HCEC 1CT (cell line): ENCODE measurements at places on chromosomes 4 and X.
A peak's percentile ranks its signal among the peaks of the same experiment; 100 is the strongest.

GRCh38 chr4:124079174-124079780, 633.3 kb downstream of the ANKRD50 start:
- DNase-seq: peak; percentile 61

DNA sequence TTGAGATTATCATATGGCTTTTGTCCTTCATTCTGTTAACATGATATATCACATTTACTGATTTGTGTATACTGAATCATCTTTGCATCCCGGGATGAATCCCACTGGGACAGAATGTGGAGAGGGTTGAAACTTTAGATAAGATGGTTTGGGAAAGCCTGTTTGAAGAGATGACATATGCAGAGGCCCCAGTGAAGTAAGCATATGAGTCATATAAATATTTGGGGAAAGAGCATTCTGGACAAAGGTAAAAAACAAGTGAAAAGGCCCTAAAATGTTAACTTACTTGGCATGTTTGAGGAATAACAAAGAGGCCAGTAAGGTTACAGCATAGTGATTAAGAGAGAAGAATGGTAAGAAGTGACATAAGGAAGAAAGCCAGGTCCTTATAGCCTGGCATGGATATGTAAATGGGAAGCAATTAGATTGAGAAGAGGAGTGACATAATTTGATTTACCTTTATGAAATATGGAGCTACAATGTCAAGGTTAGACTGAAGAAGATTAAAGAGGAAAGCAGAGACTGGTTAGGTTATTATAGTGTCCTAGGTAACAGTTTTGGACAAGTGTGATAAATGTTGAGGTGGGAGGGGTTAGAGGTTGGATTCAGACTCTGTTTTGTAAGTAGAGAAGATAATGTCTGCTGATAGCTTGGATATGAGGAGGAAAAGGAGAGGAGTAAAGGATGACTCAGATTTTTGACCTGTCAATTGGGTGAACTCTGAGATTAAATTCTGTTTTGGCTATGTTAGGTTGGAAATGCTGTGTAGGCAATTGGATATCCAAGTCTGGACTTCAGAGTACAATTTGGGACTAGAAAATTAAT, 54.6 kb upstream of the DRP2 start:
- DNase-seq: peak; percentile 32

DNA sequence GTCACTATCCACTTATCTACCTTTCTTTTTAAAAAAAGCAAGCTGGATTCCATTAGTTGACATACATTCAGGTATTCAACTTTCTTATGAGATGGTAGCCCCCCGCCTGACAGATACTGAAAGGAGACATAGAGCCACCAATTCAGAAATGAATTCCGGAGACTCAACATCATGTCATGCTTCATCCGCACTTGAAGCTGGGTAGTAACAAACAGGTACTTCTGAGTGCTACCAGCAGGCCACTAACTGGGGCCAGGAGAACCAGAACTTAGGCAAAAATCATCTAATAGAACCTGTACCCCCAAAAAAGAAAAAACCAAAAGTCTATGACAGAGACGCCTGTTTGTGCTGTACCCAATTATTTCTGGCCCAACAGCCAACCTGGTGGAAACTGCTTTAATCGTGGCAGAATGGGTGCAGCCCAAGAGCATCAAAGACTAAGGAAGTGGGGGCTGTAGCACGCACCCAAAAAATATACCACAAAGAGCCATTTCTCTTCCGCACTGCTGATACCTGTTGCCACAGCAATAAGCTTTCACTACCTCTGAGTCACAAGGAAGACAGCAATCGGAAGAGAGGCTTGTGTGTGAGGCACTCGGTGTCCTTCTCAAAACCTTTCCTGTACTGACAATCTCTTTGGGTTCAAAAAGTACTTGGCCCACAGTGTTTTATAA, 84.8 kb downstream of the AFAP1 start:
- DNase-seq: no peak

DNA sequence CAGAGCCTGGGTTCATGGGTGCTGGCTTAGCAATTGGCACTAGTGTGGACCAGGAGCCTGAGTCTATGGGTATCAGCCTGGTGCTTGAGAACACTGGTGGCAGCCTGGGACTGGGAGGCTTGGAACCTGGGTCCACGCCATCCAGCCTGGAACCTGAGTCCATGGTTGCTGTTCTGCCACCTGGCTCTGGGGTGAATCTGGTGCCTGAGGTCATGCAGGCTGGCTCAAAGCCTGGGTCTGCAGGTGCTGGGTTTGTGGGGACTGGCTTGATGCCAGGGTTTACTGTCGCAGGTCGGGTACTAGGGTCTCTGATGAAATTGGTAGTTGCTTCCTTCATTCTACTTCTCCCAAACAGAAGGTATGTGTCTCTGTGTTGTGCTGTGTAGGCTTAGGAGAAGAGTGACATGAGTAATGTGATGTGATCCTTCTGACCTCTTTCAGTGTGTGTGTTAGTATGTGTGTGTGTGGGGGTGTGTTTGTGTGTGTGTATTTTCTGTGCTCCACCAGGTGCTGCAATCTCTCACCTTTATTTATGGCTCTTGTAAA, 517.0 kb upstream of the EPHA5 start:
- no peak for DNase-seq

GRCh38 chrX:40485973-40486372, 94.8 kb upstream of the ATP6AP2 start:
- DNase-seq: no peak

DNA sequence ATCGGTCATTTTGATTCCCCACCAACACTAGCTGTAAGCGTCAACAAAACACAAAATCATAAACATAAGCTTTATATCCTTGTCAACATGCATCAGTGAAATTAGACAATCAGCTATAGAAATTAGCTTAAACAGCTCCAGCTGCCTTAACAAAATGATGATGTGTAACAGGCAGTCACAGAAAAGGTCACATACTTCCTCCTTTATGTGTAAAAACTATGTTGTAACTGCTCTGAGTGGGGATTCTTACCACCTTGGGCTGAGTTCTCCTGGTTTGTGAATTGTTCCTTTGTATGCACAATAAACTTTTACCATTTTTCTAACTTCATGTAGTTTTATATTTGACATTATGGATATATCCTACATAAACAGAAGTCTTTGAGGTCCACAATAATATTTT, 73.9 kb upstream of the MAP9 start:
- DNase-seq: no peak

- no peak for DNase-seq
These were observed 22.5 kb downstream of the GYPE start for GRCh38 chr4:143882892-143883291.

DNA sequence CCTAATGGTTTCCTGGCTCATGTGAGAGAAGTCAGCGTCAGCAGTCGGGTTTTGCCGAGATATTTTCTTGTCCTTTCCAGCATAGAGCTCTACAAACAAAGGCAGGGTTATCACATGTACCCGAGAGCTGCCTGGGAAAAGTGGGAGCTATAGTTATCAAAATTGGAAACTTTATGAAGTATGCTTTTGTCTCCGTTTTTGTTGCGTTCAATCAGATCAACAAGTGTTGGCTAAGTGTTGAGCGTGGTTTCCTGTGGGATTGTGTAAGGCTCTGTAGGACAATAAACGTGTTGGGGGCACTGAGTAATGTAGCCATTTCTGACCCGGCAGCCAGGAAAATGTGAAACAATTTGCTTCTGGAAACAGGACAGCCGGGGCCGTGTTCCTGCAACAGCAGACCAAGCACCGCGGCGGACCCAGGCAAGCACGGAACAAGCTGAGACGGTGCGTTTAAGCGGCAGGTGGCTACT, at the start of gene BMX:
BMX (plus strand) TSS at position 311 of the 470 bp plus-strand sequence. CDS start 7,547 bp downstream, outside the sequence.
- no peak for DNase-seq

- DNase-seq: no peak
These were observed 40.6 kb downstream of the RAB33A start for GRCh38 chrX:130212371-130212770.

DNA sequence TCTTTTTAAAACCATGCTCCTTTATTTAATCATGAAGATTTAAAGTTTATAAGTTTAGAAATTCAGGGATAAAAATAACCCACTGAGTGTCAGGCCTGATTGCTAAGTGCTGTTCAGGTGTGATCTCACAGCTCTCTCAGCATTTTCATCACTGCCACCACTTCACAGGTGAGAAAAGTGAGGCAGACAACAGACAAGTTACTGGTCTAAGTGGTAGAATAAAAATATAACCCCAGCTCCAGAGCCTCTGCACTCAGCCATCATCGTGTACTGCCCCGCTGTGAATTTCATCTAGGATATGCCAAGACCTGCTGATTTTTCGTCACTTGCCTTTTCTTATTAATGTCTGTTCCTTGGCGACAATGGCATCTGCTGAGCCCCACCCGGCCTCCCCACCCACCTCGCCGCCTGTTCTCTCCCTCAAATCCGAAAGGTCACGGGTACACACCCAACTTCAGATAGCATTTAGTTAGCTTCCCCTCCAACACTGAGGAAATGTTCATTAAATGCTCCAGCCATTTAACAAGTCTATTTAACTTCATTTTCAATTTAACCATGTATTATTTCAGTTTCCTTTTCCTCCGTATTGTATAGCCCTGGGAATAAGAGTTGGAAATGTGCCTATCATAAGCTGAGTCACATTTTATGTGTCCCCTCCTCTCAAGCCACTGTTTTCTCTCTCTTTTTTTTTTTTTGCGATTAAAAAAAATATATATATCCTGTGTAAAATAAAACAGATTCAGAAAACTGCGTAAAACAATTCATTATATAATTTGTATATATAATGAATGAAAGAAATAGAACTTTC, 236.5 kb downstream of the CBR4 start:
- DNase-seq: no peak

DNA sequence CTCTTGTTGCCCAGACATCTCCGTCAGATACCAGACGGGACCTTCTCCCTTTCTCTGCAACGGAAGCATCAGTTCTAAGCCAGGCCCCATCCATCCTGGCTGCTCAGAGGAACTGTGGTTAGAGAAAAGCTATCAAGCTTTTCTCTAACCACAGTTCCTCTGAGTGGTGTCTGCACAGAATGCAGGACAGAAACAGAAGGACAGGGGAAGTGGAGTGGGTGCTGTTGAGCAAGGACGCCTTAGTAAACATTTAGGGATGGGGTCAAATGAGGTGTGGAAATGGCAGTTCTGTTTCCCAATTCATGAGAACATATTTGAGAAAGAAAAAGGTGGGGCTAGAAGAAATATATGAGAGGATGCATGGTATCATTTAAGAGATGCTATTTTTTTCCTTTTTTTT, 283.8 kb downstream of the CRLF2 start:
- no peak for DNase-seq

- no peak for DNase-seq
These were observed 30.9 kb downstream of the MGST2 start for GRCh38 chr4:139696491-139696890.

GRCh38 chr4:47907089-47907646, 7.2 kb downstream of the NFXL1 start:
- no peak for DNase-seq

GRCh38 chrX:40132751-40133150, 35.0 kb upstream of the BCOR start:
- peak; percentile 73 for DNase-seq

DNA sequence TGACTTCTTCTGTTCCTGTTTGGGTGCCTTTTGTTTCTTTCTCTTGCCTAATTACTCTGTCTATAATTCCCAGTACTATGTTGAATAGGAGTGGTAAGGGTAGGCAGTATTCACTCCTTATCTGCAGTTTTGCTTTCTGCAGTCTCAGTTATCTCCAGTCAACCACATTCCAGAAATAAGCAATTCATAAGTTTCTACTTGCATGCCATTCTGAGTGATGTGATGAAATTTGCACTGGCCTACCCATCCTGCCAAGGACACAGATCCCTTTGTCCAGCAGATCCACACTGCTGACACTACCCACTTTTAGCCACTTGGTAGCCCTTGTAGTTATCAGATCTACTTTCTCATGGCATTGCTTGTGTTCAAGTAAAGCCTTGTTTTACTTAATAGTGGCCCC, 971.6 kb upstream of the INTU start:
- DNase-seq: no peak

GRCh38 chr4:173051716-173052115, 116.9 kb upstream of the GALNT7 start:
- DNase-seq: peak; percentile 27

DNA sequence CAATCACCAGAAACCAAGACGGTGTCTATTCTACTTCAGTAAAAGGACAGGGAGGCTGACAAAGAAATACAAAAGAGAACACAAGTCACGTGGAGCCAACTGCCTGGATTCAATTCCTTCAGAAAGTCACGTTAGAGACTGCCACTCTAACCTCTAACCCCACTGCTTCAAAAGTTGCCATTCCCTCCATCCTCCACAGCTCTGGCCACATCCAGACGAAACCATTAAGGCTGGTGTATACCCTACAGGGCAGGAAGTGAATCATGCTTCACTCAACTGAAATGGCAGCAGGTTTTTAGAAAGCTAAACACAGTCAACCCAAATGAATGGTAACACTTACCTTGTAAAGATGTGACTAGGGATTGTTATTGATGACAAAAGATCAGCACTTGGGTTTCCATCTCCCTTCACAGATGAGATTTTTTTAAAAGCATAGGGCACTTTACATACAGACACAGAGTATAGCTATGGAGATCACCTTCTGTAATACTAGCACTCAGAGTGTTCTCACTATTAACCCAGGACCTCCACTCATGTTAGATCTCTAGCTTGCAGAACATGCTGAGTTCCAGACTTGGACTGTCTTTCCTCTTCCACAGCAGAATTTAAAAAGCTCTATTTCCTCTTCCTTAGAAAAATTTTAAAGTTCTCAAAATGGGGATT, 37.4 kb downstream of the MAML3 start:
- DNase-seq: no peak

GRCh38 chrX:37825215-37825842, 22.0 kb downstream of the DYNLT3 start:
- peak; percentile 3 for DNase-seq

GRCh38 chr4:159220353-159220752, 117.5 kb downstream of the RAPGEF2 start:
- no peak for DNase-seq

GRCh38 chr4:149441338-149441737, 374.3 kb downstream of the IQCM start:
- peak; percentile 65 for DNase-seq

GRCh38 chr4:142354041-142354440, 492.1 kb downstream of the INPP4B start:
- no peak for DNase-seq

DNA sequence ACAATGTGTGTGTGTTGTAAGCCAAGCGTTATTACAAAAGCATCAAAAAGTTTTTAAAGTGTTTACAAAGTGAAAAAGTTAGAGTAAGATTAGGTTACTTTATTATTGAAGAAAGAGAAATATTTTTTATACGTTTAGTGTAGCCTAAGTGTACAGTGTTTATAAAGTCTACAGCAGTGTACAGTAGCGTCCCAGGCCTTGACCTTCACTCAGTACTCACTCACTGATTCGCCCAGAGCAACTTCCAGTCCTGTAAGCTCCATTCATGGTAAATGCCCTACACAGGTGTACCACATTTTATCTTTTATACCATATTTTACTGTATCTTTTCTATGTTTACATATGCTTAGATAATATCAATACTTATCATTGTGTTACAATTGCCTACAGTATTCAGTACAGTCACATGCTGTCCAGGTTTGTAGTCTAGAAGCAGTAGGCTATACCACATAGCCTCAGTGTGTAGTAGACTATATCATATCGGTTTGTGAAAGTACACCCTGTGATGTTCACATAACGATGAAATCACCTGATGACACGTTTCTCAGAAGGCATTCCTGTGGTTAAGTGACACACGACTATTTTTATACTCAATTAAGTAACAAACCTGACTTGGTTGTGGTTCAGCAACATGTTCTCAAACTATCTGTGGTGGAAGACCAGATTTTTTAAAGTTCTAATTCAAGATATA, 152.0 kb upstream of the EDNRA start:
- DNase-seq: no peak

GRCh38 chr4:24040811-24041210, 151.0 kb upstream of the PPARGC1A start:
- no peak for DNase-seq

- DNase-seq: no peak
These were observed 33.0 kb downstream of the SNCA start for GRCh38 chr4:89803915-89804314.

GRCh38 chr4:6441758-6442157, 30.7 kb downstream of the PPP2R2C start:
- DNase-seq: no peak
